Tibial nerve (tissue), 4 donors: ENCODE measurements at places on chromosomes 5 and 9. TPM values are rescaled to one million over a fixed set of nuclear protein-coding genes. Genes with fewer than 3 reads are reported as not detected.

MARVELD2 gene
- 0.84 TPM for total RNA-seq

ADAMTS2 gene
- total RNA-seq, result 23.2 TPM

DNA sequence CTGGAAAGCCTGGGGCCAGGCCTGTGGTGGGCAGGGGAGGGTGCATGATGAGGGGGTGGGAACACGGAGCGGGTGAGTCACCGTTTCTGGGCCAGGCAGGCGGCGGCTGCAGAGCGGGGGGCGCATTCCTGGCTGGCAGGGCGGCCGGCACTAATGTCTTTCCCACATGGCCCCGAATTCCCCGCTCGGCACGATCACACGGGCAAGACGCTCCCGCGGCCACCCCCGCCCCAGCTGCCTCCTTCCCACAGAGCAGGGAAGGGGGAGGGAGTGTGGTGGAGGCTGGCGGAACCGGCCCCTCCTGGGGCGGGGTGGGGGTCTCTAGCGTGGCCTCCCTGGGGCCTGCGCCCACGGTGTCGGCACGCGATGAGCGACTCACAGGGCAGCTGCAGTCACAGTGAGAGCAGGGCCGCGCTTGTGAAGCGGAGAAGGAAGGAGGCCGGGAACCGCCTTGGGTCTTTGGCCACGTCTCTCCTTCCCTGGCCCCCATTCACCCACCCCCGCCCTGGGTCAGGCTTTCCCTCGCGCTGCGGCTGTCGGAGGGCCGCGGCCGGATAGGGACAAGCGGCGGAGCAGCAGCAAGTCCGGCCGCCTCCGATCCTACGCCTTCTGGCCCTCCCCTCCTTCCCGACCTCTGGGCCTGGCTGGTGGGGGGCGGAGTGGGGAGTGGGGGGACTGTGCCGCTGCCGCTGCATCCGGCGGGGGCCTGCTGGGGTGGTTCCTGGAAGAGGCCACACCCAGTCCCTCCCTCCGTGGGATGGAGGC, 48.9 kb downstream of the CXXC5 start:
- peak overlapping the region; percentile 90 for H3K27ac ChIP-seq
- no peaks in the 10 kb centered on the region for H3K4me1 ChIP-seq
- peak; percentile 66 for DNase-seq

GRCh38 chr5:108953940-108954339, 206.2 kb downstream of the FER start:
- no peak for DNase-seq
- H3K36me3 ChIP-seq, result no peaks in the 10 kb centered on the region
- H3K27me3 ChIP-seq, result no peaks in the 10 kb centered on the region
- H3K4me3 ChIP-seq, result no peak overlapping the region
- H3K4me1 ChIP-seq, result no peaks in the 10 kb centered on the region
- H3K27ac ChIP-seq, result no peak overlapping the region

DNA sequence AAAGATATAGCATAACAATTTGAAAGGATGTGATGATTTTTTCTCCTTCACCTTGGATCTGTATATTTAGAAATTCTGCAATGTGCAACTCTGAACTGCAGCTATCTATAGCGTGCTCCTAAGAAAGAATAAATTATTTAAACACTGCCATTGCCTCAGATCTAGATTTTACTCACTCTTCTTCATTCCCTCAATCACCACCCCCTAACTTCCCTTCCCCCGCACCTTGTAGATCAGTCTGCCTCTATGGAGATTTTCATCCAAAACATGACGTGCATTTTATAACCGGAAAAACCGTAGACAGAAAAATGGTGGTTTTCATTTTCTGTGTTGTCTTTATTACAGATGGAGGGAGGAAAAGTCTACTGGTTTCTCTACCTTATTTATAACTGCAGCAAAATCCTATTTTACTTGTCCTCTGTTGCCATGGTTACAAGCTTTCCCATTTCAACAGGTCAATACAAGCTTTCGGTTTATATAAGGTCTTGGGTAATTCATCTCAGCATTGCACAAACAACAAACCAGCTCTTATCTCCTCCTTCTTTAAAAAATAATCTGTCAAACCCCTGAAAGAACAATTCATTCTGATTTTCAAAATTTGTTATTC, 480.0 kb downstream of the TAF11L14 start:
- H3K4me3 ChIP-seq, result no peak overlapping the region
- no peak overlapping the region for H3K27ac ChIP-seq
- H3K36me3 ChIP-seq, result no peaks in the 10 kb centered on the region
- no peak for DNase-seq

GRCh38 chr5:84287951-84288350, 96.7 kb downstream of the EDIL3 start:
- no peaks in the 10 kb centered on the region for H3K4me1 ChIP-seq
- no peaks in the 10 kb centered on the region for H3K36me3 ChIP-seq
- no peak for DNase-seq
- H3K27me3 ChIP-seq, result no peaks in the 10 kb centered on the region

MARCOL gene
- total RNA-seq, result not detected

GRCh38 chr5:65141493-65141892, 340.2 kb downstream of the ADAMTS6 start:
- no peaks in the 10 kb centered on the region for H3K27me3 ChIP-seq
- no peak overlapping the region for H3K4me3 ChIP-seq
- no peak for DNase-seq
- no peak overlapping the region for H3K27ac ChIP-seq

- H3K4me1 ChIP-seq, result no peaks in the 10 kb centered on the region
- no peak for DNase-seq
- H3K27ac ChIP-seq, result no peak overlapping the region
Measured at GRCh38 chr5:10497554-10497953, 55.9 kb downstream of the ROPN1L start.

GRCh38 chr5:179257176-179257682, 88.0 kb downstream of the ADAMTS2 start:
- no peaks in the 10 kb centered on the region for H3K4me1 ChIP-seq
- H3K36me3 ChIP-seq, result no peaks in the 10 kb centered on the region
- H3K4me3 ChIP-seq, result no peak overlapping the region

ZFP62 gene
- total RNA-seq, result 35.1 TPM

GRCh38 chr5:6202968-6203365, 175.4 kb downstream of the MED10 start:
- H3K36me3 ChIP-seq, result no peaks in the 10 kb centered on the region
- H3K4me1 ChIP-seq, result no peaks in the 10 kb centered on the region
- DNase-seq, result no peak
- H3K4me3 ChIP-seq, result no peak overlapping the region

DNA sequence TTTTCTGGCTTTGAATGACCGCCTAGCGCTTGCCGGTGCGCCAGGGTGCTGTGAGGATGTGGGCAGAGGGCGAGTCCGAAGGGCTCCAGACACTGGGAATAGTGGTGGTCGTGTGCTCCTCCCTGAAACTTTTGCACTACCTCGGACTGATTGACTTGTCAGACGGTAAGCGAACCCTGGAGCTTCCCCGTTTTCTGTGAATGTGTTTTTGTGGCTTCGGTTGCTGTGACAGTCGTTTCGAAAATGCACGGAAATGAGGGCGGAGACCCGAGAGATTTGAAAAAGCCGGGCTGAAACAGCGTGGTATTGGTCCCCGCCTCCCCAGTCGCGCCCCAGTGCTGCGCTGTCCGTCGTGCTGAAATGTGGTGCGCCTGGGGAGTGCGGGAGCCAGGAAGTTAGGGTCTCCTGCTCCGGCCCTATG, 102.5 kb upstream of the GABRP start:
- H3K4me3 ChIP-seq, result no peak overlapping the region
- H3K4me1 ChIP-seq, result no peaks in the 10 kb centered on the region
- no peaks in the 10 kb centered on the region for H3K36me3 ChIP-seq

- H3K4me1 ChIP-seq, result no peaks in the 10 kb centered on the region
- no peak overlapping the region for H3K27ac ChIP-seq
- no peaks in the 10 kb centered on the region for H3K27me3 ChIP-seq
- no peak for DNase-seq
- H3K4me3 ChIP-seq, result no peak overlapping the region
Measured at GRCh38 chr9:121826711-121827110, 175.3 kb downstream of the DAB2IP start.

GRCh38 chr9:15541872-15542271, 11.0 kb upstream of the CCDC171 start:
- no peak overlapping the region for H3K4me3 ChIP-seq
- no peaks in the 10 kb centered on the region for H3K36me3 ChIP-seq
- no peak for DNase-seq
- no peaks in the 10 kb centered on the region for H3K4me1 ChIP-seq

WDR38 gene
- total RNA-seq, result 0.39 TPM

DNA sequence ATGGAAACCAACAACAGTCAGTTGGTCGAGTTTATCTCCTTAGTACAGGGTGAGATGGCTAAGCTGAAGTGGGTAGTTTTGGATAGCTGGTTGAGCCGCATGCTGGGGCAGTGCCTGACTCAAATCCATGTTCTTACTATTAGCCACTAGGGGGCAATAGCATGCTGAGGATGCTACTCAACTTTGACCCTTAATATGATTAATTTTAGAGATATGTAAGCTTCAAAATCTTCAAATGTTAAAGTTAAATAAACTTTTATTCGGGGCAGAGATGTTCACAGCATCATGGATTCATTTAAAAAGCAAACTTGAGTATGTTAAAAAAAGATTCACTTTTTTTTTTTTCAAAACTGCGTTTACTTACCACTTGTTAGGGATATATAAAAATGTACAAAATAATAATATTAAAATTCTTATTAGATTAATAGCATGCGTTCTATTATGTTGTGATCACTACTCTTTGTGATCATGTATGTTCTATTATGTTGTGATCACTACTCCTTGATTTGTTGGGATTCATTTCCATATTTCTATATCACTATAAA, 57.0 kb downstream of the C9orf153 start:
- H3K4me1 ChIP-seq, result no peaks in the 10 kb centered on the region
- no peak overlapping the region for H3K4me3 ChIP-seq
- no peaks in the 10 kb centered on the region for H3K27me3 ChIP-seq
- H3K27ac ChIP-seq, result no peak overlapping the region
- DNase-seq, result no peak
- no peaks in the 10 kb centered on the region for H3K36me3 ChIP-seq

DNA sequence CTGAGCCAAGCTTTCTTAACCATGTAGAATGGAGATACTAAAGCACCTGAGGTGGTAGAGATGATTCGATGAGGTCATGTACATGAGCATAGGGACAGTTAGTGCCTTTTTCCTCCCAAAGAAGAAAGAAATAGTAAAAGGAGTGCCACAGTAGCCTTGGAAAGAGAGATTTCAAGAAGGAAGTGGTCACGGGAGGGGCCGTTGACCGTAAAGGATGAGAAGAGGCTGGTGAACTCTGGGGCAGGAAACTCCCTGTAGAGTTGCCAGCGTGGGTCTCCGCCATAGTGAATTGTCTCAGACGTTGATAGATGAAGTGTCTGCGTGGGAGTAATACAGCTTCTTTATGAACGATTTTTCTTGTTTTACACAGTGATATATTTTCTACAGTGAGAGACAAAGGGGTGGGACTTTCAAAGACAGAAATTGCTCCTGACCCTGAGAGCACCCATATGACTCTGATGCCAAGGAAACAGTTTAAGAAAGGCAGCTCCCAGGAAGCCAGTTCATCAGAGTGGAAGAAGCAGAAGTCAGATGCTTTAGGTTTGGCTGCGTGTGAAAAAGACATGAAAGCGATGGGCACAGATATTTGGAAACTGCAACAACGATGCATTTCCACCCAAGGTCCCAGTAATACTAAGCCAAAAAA, 41.3 kb downstream of the UGCG start:
- DNase-seq, result peak; percentile 38
- peaks cover 29% of the 10 kb centered on the region for H3K36me3 ChIP-seq
- H3K4me1 ChIP-seq, result peaks cover 17% of the 10 kb centered on the region
- peak overlapping the region; percentile 22 for H3K27ac ChIP-seq
- no peaks in the 10 kb centered on the region for H3K27me3 ChIP-seq

PCDHGA8 gene
- total RNA-seq, result 7.5 TPM

GRCh38 chr5:78353520-78353919, 6.9 kb upstream of the SCAMP1 start:
- no peak overlapping the region for H3K4me3 ChIP-seq
- DNase-seq, result no peak
- H3K4me1 ChIP-seq, result peaks cover 1% of the 10 kb centered on the region
- H3K36me3 ChIP-seq, result no peaks in the 10 kb centered on the region
- no peak overlapping the region for H3K27ac ChIP-seq

GRCh38 chr9:69646810-69647209, 25.4 kb downstream of the APBA1 start:
- no peaks in the 10 kb centered on the region for H3K27me3 ChIP-seq
- no peak overlapping the region for H3K27ac ChIP-seq
- no peaks in the 10 kb centered on the region for H3K4me1 ChIP-seq
- no peak overlapping the region for H3K4me3 ChIP-seq
- no peak for DNase-seq

ADCY2 gene
- total RNA-seq, result 11.2 TPM
